Neural progenitor cell (in vitro differentiated cells): ENCODE measurements at places on chromosomes 4 and X. TPM values are rescaled to one million over a fixed set of nuclear protein-coding genes. Genes with fewer than 3 reads are reported as not detected.

PRR32 gene
- not detected in 2 replicates for total RNA-seq

- no peaks in the 10 kb centered on the region for H3K27me3 ChIP-seq
- no peak for DNase-seq
- H3K4me3 ChIP-seq = no peak overlapping the region
- no peaks in the 10 kb centered on the region for H3K36me3 ChIP-seq
Measured at GRCh38 chr4:155777971-155778735, 19.3 kb downstream of the GUCY1B1 start.

DLG3 gene
- 68.0 and 90.5 TPM in 2 replicates for total RNA-seq

XPNPEP2 gene
- 0.19 and 1.7 TPM in 2 replicates for total RNA-seq

GRCh38 chrX:39773150-39773549 lies 324.6 kb downstream of the BCOR start:
- H3K4me1 ChIP-seq = peaks cover 19% of the 10 kb centered on the region
- no peak overlapping the region for H3K4me3 ChIP-seq
- no peaks in the 10 kb centered on the region for H3K27me3 ChIP-seq
- H3K36me3 ChIP-seq = no peaks in the 10 kb centered on the region
- no peak overlapping the region for H3K27ac ChIP-seq

DNA sequence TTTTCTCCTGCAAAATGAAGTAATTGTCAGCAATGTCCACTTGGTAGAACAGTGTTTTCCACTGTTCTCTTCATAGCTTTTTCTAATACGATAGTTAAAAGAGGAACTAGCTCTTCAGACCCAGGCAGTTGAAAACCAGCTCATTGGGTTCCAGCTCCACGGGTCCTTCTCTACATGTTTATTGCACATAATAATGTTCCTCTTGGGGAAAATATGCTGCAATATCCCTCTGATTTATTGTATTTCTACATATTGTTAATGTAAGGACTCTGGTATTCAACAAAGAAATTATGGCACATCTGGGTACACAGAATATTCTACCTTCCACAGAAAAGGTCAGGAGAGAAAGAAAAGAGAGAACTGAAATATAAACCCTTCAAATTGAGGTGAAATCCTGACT lies 473.4 kb downstream of the TRIML1 start:
- H3K36me3 ChIP-seq = no peaks in the 10 kb centered on the region
- H3K4me1 ChIP-seq = no peaks in the 10 kb centered on the region
- no peak overlapping the region for H3K27ac ChIP-seq
- no peaks in the 10 kb centered on the region for H3K27me3 ChIP-seq
- no peak overlapping the region for H3K4me3 ChIP-seq

TMEM271 gene
- not detected in 2 replicates for total RNA-seq

- H3K36me3 ChIP-seq = no peaks in the 10 kb centered on the region
- DNase-seq = no peak
- no peak overlapping the region for H3K4me3 ChIP-seq
- H3K27ac ChIP-seq = no peak overlapping the region
Measured at GRCh38 chr4:133162941-133163340, 13.8 kb downstream of the PCDH10 start.

- no peak overlapping the region for H3K27ac ChIP-seq
- H3K36me3 ChIP-seq = no peaks in the 10 kb centered on the region
- peaks cover 22% of the 10 kb centered on the region for H3K4me1 ChIP-seq
Measured at GRCh38 chr4:71095545-71095944, 102.1 kb downstream of the DCK start.

SCD5 gene
- 34.5 and 36.9 TPM in 2 replicates for total RNA-seq

- no peak overlapping the region for H3K4me3 ChIP-seq
- no peak overlapping the region for H3K27ac ChIP-seq
- no peaks in the 10 kb centered on the region for H3K36me3 ChIP-seq
- H3K4me1 ChIP-seq = no peaks in the 10 kb centered on the region
Measured at GRCh38 chrX:130539721-130540321, 138.0 kb downstream of the RBMX2 start.

GAGE13 gene
- not detected in 2 replicates for total RNA-seq

CCKAR gene
- total RNA-seq = not detected in 2 replicates

DNA sequence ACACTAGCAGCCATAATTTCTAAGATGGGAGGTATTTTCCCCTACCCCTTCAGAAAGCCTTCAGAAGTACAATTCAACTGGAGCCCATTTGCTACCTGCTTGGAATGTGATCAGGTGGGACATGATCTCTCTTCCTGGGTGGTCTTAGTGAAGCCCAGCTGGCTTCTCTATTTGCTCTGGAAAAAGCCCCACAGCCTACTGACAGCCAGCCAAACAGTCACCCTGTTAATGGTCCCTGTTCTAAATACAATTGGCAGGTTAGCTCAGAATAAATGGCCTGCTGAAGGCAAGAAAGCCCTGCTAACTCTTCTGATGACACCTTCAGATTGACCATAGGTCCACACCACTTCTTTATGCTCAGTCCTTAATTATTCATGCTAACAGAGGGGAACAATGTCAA lies 39.9 kb downstream of the HS6ST2 start:
- DNase-seq = no peak
- no peak overlapping the region for H3K4me3 ChIP-seq
- no peak overlapping the region for H3K27ac ChIP-seq
- no peaks in the 10 kb centered on the region for H3K27me3 ChIP-seq

MSX1 gene
- total RNA-seq = 0.65 TPM in 1 of 2 replicates, not detected in the other

- no peak overlapping the region for H3K4me3 ChIP-seq
- peaks cover 25% of the 10 kb centered on the region for H3K36me3 ChIP-seq
- H3K27me3 ChIP-seq = no peaks in the 10 kb centered on the region
- H3K4me1 ChIP-seq = no peaks in the 10 kb centered on the region
- no peak overlapping the region for H3K27ac ChIP-seq
Measured at GRCh38 chr4:53455766-53456165, 78.3 kb downstream of the FIP1L1 start.

TBC1D25 gene
- total RNA-seq = 1.5 and 3.1 TPM in 2 replicates

ZNF630 gene
- 2.1 and 2.4 TPM in 2 replicates for total RNA-seq

BEND2 gene
- total RNA-seq = not detected in 2 replicates

CD38 gene
- 0.19 and 0.64 TPM in 2 replicates for total RNA-seq
